Activated T-helper 9 cell treated with anti-CD3 and anti-CD28 coated beads, Interleukin-2, amount 50 U/mL, for 16 hours (primary cell): ENCODE measurements at places on chromosomes 7 and 10.

DNA sequence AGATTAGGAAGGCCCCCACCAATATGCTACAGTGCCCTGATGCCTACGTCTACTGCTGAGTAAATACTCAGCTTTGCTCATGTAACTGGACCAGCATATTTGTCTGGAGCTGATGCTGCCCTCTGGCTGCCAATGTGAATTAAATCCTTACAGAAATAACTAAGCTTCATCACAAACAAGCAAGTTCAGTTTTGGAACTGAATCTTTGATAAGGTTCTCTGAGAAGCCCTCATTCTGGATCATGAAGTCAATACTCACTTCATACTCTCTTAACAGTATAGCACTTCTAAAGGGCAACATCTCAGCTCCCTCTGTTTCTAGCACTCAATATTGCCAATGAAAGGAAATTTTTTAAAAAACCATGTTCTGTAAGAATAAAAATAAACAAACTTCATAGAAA, 246.7 kb downstream of the ETV1 start:
- no peak for DNase-seq

- no peak for DNase-seq
Measured at GRCh38 chr10:13311177-13311575, 11.3 kb upstream of the PHYH start.

GRCh38 chr7:50688226-50688590, 94.5 kb downstream of the GRB10 start:
- DNase-seq: no peak

- DNase-seq: no peak
Measured at GRCh38 chr10:117936566-117936965, 110.2 kb downstream of the RAB11FIP2 start.

- no peak for DNase-seq
Measured at GRCh38 chr10:15824498-15824897, 35.8 kb downstream of the MINDY3 start.

DNA sequence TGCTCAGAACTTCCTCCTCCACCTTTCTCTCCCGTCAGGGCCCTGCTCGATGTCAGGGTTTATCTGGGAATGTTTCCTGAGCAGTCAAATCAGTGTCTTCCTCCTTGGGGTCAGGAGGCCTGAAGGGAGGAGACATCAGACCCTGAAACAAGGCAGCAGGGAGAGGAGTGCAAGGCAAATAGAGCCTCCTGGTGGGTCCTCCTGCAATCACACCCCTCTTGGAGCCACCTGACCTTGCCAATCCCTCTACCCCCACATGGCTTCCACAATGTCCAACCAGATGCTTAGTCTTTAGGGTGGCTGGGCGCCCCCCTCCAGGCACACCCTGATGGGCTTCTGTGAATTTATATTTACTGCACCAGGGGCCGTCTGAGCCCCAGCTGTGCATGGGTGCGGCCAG, 12.2 kb downstream of the GPR26 start:
- DNase-seq: no peak
